ENCODE measurements at places on chromosomes 2 and 18.
A peak's percentile ranks its signal among the peaks of the same experiment; 100 is the strongest.

DNA sequence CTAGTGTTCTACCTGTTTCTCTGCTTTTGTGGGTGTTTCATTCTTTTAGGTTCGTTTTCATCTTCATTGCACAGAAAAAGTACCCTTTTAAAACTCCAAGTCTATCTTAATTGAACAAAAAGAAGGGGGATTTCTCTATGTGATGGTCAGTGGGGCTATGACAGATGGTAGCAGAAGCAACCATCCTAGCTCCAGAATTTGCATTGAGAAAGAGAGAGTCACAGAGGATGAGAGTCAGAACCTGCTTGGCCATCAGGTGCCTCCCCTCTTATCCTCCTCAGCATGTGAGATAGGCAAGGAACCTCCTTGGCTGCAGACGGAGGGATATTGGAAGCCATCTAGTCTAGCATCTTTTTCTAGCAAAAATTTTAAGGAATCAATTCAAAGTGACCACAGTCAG lies 398.0 kb upstream of the DCC start:
- DNase-seq: no peak

GRCh38 chr2:44093970-44094369 lies 74.7 kb upstream of the PPM1B start:
- no peak for DNase-seq

DNA sequence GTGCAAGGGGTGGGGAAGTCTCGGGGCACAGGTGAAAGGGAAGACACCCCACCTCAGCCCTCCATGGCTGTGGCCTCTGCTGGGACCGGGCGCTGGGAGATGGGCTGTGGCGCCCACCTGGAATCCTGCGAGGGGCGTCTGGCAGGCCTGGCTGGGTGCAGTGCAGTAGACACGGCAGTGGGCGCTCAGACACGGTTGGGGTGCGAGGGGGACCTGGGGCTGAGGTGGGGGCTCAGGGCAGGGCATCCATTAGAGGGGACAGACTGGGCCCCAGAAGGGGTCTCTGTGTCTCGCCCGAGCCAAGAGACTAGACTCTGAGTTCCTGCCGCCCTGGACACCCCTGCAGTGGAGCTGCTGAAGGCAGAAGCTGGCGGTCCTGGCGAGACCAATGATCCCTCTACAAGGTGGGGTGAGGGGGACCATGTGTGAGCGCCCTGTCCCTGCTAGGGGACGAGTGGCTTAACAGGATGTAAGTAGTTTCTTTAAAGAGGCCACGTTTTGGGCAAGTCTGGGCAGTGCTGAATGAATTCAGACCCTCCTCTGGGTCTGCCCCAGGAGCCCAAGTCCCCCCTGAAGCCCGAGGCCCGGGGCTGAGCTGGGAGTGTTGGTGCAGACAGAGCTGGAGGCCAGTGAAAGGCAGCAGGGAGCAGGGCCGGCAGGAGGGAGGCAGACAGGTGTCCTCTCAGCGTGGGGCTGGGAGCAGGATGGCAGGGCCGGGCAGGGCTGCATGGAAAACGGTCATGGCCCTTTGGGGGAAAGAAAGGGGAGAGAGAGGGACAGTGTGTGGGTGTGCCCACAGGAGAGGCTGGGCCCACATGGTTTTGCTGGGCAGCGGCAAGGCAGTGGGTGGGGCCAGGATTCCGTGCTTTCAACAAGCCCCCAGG lies 57.2 kb downstream of the HS6ST1 start:
- no peak for DNase-seq

DNA sequence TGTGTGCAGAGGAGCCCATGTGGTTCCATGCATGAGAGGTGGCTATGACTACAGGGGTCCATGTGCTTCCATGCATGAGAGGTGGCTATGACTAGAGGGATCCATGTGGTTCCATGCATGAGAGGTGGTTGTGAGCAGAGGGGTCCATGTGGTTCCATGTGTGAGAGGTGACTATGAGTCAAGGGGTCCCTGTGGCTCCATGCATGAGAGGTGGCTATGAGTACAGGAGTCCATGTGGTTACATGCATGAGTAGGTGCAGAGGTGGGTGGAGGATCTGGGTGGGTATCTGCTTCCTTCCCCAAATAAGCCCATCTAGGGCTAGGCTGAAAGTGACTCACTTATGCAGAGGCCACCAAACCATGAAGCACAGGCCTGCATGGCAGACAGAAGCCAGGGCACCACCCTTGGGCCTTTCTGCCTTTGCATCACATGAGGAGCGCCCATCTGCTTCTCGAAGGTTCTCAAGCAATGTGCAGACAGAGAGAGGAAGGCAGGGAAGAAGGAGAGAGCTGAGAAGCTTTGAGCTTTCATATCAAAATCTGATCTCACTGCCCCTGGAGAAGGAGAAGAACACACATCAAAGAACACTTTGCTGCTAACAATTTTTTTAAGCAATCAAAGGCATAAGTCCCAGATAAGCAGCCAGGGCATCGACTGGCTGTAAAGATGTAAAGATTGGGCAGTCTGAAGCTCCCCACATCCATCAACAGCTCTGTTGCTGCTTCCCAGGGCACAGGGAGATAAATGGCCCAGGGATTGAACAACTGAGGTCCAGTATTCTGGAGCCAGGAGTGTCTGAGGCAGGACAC lies 137.6 kb downstream of the TNS1 start:
- DNase-seq: no peak

DNA sequence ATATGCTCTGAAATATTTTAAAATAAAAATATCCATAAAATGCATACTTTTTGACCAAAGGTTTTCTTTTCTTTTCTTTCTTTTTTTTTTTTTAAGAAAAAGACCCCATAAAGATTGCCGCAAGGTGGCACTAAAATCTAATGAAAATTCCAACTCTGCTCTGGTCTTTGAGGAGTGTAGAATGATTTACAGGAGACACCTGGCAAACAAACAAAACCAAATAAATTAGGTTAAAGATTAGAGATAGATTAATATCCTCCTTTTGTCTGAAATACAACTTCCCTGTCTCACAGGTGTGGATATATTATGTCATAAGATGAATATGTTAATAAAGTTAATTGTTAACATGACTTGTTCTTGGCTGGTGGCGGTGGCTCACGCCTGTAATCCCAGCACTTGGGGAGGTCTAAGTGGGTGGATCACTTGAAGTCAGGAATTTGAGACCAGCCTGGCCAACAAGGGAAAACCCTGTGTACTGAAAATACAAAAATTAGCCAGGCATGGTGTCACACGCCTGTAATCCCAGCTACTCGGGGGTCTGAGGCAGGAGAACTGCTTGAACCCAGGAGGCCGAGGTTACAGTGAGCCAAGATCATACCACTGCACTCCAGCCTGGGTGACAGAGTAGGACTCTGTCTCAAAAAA lies 3.5 kb upstream of the RHOB start:
- DNase-seq: peak; percentile 30

- no peak for DNase-seq
Observed at GRCh38 chr2:109136542-109136941, 7.5 kb downstream of the SH3RF3 start.

GRCh38 chr2:181123798-181124231 lies 143.4 kb downstream of the UBE2E3 start:
- peak; percentile 91 for DNase-seq

DNA sequence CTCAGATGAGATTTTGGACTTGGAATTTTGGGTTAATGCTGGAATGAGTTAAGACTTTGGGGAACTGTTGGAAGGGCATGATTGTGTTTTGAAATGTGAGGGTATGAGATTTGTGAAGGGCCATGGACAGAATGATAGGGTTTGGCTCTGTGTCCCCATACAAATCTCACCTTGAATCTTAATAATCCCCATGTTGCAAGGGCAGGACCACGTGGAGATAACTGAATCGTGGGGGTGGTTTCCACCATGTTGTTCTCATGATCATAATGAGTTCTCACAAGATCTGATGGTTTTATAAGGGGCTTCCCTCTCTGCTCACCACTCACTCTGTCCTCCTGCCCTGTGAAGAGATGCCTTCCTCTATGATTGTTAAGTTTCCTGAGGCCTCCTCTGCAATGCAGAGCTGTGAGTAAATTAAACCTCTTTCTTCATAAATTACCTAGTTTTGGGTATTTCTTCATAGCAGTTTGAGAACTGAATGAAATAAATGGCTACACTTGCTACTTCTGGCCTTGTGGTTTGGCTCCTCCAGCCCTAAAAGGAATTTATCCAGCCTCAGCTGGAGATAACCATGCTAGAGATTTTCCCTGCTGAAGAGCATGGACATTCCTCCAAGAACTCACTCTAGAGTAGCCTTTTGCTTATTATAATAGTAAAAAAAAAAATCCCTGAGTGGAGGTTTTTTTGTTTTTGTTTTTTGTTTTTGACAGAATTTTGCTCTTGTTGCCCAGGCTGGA lies 144.3 kb upstream of the TFPI start:
- DNase-seq: no peak

- DNase-seq: no peak
Observed at GRCh38 chr2:38386377-38386776, 9.3 kb upstream of the ATL2 start.

DNA sequence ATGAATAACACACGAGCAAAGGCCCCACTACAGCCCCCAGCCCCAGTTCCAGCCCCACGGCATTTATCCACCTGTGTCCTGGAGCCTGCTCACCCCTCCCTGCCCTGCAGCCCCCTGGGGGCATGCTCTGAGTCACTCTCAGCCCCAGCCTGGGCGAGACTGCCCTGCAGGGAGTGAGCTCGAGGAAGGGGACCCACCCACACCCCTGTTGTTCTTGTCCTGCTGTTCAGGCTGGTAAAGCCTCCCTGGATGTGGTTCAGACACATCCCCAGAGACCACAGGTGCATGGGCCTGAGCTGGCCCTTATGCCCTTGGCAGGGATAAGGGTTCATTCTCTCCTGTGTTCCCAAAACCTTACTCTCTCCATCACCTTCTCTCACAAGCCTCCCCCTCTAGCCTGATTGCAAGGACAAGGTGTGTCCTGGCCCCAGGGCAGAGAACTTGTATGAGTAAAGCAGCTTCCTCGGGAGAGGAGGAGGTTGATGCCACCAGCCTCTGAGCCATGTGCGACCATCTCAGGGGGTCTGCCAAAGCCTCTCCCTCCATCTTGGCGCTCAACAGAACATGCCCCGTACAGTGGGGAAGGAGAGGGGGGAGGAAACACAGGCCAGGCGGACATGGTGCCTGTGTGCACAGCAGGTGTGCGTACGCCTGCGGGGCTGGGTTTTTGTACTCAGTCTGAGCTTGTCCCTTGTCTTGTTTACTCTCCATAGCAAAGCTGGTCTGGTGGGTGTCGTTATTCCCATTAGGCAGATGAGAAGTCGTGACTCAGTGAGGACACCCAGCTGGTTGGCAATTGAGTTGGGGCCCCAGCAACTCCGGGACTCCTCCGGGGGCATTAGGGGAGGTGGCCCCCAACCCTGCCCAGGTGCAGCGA lies 64.4 kb downstream of the CIB4 start:
- no peak for DNase-seq

GRCh38 chr2:44616667-44617155 lies 255.0 kb downstream of the CAMKMT start:
- DNase-seq: peak; percentile 28

- peak; percentile 23 for DNase-seq
Observed at GRCh38 chr2:50401772-50402653, 629.9 kb downstream of the NRXN1 start.

DNA sequence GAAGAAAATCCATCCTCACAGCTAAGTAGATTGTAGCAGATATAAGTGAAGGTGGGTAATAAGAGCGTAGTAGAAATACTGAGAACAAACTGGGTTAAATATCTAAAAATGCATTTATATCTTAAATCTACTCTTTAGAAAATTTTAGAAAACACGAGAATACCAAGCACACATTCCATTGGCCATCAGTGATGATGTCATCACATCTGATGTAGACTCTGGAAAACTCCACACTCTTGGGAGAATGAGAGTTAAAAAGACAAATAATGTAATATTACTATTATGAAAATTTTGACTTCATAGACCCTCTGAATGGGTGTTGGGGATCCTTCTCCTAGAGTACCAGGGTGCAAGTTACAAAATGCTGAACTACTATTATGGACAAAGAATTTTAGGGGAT lies 3.7 kb downstream of the RIOK3 start:
- DNase-seq: no peak
